Amygdala (tissue), 56 donors: ENCODE measurements at places on chromosomes 3 and 15.

GRCh38 chr3:104279617-104280016 lies 1087.1 kb upstream of the ALCAM start:
- DNase-seq: no peak

DNA sequence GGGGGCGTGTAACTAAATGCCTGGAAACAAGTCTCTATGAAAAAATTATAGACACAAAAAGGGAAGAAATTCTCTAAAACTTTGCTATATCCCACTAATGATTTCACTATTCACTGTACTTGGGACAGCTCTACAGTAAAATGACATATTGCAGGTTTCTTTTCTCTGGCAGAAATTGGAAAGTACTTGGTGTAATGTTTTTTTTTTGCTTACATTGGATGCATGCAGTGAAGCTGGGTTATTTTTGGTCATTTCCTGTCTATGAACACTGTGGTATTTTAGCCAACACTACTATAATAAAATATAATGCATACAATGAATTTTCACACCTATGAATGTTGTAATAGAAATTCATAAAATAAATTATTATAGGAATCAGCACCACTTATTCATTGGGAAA lies 109.7 kb downstream of the LRRC49 start:
- DNase-seq: no peak

DNA sequence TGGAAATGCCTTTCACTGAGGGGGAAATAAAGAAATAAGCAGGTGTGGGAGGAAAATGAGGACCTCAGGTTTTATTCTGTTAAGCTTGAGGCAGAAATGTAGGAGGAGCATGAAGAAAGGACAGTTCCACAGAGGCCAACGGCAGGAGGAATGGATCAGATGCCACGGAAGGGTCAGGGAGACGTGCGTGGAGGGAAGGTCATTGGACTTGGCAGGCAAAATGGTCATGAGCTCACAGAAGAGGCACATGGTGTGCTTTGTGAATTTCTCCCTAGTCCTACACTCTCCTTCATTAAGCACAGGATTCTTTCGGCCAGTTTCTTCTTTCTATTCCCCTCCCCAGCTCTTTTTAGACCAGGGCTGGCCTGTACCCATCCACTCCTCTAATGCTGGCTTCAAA lies 32.5 kb upstream of the THSD4 start:
- no peak for DNase-seq

DNA sequence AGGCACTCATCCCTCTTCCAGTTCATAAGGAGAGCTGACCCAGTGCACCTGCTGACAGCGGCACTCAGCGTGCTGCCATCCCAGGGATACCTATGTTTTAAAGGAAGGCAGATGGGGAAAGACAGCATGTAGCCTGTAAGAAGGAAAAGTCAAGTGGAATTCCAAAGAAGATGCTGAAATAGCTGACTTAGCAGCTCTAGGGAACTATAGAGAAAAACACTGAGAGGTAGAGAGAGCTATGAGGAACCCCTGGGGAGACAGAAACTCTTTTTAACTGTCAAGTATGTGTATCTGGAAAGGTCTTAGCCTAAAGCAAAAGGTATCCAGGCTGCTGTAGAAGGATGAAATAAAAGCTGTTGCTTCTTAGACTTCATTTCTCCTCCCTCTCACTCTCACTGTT lies 113.4 kb upstream of the BCL6 start:
- DNase-seq: no peak

- DNase-seq: no peak
Observed at GRCh38 chr3:15295506-15295905, 36.9 kb downstream of the SH3BP5 start.

- DNase-seq: no peak
Observed at GRCh38 chr15:88334436-88334835, 77.9 kb upstream of the NTRK3 start.

GRCh38 chr3:101898752-101899169 lies 49.4 kb downstream of the NFKBIZ start:
- DNase-seq: no peak

DNA sequence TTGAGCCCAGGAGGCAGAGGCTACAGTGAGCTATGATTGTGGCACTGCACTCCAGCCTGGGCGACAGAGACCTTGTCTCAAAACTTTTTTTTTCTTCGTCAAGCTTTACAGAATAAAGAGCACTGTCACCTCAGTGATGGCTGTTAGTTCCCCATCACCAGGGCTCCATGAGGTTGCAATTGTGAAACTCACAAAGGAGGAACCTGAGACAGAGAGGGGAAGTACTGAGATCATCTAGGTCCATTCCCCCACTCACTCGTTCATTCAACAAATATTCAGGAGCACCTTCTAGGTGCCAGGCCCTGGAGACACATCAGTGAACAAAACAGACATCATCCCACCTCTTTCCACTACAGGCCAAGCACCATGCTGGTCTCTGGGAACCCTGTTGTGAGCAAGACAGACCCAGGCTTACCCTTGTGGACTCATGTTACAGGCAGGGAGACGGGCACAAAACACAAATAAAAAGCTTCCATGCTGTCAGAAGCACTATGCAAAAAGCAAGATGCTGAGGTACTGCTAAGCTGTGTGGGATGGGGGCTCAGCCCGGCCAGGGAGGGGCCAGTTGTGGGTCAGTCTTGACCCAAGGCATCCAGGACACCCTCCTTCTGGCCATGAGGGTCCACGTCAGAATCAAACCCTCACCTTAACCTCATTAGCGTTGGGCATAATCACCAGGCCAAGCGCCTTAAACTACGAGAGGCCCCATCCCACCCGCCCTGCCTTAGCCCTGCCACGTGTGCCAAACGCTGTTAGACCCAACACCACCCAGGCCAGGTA lies 2.1 kb upstream of the RHO start:
- no peak for DNase-seq

DNA sequence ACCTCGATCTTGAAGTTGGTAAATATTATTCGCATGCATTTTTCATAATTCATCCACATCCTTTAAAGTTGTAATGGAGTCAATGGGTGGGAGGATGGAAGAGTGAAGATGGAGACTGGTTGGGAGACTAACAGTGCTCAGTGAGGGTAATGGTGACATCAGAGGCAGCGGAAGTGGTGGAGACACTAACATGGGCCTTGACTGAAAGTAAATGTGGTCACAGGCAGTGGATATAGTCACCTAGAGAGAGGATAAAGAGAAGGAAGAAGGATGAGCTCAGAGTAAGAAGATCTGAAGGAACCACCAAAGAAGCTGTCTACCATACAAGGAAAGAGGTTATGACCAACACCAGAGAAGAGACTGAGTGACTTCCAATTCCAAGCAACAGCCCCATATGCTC lies 281.6 kb upstream of the STT3B start:
- DNase-seq: no peak

- no peak for DNase-seq
Observed at GRCh38 chr3:150429767-150430671, 21.9 kb downstream of the TSC22D2 start.

- DNase-seq: no peak
Observed at GRCh38 chr3:185082829-185083228, 70.0 kb downstream of the C3orf70 start.

DNA sequence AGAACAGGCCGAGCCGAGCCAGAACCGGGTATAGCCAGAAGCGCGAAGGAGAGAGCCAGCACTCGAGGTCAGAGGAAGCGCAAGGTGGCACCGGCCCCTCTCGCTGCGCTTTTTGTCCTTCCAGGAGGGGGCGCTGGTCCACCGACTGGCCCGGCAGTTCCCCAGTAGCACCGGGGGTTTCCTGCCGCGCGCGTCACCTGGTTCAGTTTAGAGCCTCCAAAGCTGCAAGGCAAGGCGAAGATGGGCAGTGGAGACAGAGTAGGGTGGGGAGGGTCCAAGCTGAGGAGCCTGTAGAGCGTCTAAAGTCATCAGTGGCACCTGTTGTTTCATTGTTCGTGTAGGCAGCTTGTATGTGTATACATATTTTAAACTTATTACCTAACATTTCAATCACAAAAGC lies 7.6 kb upstream of the NR2E3 start:
- DNase-seq: no peak

DNA sequence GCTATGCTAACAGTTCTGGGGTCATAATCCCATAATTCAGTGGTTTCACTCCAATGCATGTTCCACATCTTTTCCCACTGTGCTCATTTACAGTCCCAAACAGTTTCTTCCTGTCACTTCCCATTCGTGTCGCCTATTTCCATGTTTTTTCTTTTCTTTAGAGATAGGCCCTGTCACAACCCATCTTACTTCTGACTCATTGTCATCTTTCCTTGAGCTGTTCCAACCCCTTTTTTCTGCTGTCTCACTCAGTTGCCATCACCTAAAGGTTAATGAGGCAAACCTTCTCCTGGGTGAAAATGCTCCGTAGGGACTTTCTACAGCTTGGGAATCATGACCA lies 814.5 kb downstream of the VGLL3 start:
- DNase-seq: no peak

DNA sequence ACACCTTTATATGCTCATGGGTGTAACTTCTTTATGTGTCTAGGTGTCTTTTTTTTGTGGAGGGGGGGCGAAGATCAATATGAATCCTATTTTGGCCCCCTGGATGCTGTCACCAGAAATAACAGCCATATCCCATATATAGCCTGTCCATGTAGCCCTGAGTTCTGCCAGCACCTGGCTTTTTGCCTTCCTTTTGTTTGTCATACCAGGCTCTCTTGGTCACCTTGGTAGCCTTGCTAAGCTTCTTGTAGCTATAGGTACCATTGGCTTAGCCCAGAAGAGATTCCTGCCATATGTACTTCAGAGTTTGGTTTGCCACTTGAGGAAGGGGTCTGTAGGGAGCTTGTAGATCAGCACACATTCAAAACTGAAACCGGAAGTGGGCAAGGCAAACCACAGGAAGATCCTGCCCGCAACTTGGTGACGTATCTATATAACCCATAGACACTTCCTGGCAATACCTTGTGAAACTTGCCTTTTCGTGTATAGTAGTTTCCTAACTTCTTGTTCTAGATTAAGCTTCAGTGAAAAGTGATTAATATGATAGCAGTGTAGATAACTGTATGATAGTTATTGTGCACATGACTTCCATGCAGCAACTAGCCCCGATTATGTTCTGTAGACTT lies 11.9 kb downstream of the RASA2 start:
- DNase-seq: no peak

- no peak for DNase-seq
Observed at GRCh38 chr3:165202995-165203394, 6.8 kb upstream of the SLITRK3 start.

DNA sequence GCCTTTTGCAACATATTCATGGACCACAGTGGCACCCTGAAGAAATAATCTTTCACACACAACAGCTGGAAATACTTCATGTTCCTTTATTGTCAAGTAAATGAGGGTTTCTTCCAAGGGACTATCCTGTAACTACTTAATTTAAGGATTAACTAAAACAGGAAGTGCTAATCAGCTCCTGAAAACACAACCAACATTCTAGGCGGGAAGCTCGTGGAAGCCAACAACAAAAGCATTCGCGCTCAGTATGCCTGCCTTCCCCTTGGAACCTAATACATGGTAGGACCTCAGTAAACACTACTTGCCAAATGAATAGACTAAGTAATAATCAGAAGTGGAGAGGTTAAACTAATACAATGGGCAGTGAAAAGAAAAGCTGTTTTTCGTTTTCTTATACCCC lies 300.9 kb downstream of the RORA start:
- DNase-seq: no peak

DNA sequence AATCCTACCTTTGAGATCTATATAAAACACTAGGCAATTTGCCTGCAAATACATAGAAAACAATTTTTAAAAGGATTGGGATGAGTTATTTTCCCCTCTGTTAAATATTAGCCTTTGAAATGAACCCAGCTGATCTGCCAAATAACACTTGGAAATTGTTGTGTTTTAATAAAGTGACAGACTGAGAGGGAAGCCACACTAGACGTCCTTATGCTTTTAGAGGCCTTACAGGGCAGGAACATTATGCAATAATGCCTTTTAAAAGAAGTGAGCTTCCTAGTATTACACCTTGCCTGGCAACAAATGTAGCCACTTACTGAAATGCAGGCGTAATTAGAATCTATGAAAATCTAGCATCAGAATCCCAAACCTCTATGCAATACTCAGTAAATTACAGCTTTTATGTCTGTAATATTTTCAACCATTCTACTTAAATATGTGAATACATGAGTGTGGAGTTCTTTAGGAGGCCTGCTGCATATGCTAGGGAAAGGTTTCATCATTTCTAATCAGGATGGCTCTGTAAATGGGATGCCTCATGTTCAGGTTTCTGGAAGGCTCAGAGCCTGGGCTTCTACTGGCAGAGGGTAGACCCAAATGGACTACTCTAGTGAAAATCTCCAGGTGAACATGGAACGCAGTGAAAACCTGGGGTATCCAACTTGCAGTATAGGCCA lies 20.3 kb downstream of the AGTR1 start:
- no peak for DNase-seq

GRCh38 chr3:194487289-194488054 lies 670 bp upstream of the ATP13A3 start:
- no peak for DNase-seq

DNA sequence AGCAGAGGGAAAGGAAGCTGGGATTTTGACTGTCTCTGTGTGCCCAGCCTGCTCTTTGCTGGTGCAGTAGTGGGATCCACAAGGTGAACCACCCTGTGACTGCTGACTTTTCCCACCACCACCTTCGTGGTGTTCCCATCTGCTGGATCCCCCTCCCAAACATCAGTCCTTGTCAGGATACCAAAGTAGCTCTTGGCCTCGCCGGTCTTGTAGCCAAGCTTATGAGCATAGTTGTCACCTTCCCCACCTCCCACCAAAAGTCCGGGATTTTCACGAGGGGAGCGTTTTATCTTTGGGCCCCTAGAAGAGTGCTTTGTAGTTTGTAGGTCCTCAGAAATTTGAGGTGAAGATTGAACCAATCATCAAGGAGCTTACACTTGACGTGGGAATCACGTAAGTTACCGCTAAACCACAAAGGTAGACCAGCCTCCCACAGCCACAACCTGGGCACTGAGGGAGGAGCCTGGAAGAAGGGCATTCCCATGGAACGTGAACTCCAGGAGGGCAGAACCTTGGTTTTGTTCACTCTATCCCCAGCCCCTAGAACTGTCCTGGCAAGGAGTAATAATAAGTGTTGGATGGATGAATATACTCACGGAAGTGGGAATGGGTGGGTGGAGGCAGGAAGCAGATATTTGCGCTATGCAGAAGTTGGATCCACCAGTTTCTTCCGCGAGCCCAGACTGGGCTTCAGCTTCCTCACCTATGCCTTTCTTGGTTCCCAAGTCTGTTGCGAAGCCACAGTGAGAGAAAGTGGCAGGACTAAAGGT lies 814 bp upstream of the TEX264 start:
- no peak for DNase-seq

DNA sequence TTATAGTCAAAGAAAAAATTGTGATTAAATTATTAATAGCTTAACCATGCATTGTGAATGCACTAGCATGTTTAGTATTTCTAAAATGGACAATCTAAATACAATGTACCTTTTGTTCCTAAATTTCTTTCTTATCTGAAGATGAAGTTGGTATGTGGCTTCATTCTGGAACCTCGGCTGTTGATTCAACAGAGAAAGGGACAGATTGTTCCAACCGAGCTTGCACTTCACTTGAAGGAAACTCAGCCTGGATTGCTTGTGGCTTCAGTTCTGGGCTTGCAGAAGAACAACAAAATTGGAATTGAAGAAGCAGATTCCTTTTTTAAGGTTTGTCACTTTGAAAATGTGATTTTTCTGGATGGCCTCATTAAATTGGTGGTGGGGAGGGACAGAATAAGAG lies 32.6 kb downstream of the HPS3 start:
- no peak for DNase-seq
